ENCODE measurements at places on chromosomes 5 and 9.

GRCh38 chr5:141966963-141967333 is 2.0 kb upstream of the RNF14 start:
- DNase-seq, result no peak

DNA sequence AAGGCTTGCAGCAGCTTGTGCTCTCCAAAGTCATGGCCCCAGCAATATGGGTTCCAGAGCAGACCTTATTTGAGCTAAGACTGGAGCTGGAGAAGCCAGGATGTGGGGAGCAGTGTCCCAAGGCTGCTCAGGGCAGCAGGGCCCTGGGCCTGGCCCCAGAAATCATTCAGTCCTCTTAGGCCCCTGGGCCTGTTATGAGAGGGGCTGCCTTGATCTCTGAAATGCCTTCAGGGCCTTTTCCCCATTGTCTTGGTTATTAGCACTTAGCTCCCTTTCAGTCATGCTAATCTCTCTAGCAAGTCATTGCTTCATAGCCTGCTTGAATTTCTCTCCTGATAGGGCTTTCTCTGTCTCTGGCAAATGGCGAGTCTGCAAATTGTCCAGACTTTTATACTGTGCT is 9.1 kb downstream of the CATSPER3 start:
- no peak for DNase-seq

GRCh38 chr5:6660688-6661087 is 27.4 kb downstream of the SRD5A1 start:
- no peak for DNase-seq

GRCh38 chr5:111254613-111255012 is 30.4 kb downstream of the CAMK4 start:
- DNase-seq, result no peak

DNA sequence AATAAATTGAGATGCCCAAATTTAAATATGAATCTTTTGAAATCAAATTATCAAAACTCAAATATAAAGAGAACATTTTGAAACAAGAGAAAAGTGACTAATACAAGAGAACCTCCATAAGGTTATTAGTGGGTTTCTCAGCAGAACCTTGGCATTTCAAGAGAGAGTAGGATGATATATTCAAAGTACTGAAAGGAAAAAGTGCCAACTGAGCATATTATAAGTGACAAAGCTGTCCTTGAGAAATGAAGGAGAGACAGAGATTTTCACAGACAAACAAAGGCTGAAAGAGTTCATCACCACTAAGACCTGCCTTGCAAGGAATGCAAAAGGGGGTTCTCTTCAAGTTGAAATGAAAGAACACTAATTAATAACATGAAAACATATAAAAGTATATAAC is 366.0 kb downstream of the HINT1 start:
- no peak for DNase-seq

DNA sequence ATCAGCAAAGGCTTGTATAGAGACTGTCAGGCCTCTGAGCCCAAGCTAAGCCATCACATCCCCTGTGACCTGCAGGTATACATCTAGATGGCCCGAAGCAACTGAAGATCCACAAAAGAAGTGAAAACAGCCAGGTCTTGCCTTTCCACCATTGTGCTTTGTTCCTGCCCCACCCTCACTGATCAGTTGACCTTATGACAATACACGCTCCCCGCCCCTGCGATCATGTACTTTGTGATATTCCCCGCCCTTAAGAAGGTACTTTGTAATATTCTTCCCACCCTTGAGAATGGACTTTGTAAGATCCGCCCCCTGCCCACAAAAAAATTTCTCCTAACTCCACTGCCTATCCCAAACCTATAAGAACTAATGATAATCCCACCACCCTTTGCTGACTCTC is 18.6 kb upstream of the NPM1 start:
- no peak for DNase-seq

- DNase-seq, result no peak
Observed at GRCh38 chr9:1514776-1515363, 464.7 kb downstream of the DMRT2 start.

- no peak for DNase-seq
Observed at GRCh38 chr5:181171782-181172181, 24.4 kb downstream of the OR2V2 start.

DNA sequence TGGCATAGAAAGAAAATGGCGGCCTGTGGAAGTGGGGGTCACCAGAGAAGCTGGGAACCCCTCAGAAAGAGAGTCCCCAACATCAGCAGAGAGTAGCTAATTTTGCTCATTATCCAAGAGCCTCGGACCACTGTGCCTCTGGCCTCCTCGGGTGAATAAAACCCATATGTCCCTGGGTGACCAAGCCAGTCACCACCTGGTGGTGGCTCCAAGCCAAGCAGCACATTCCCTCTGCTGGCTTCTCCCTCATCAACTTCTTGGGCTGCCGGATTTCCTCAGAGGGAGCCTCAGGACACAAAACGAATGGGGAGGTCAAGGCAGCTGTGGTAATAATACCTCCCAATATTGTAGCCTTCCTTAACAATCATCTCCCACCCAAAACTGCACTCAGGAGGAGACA is 242.5 kb downstream of the NFIB start:
- no peak for DNase-seq

DNA sequence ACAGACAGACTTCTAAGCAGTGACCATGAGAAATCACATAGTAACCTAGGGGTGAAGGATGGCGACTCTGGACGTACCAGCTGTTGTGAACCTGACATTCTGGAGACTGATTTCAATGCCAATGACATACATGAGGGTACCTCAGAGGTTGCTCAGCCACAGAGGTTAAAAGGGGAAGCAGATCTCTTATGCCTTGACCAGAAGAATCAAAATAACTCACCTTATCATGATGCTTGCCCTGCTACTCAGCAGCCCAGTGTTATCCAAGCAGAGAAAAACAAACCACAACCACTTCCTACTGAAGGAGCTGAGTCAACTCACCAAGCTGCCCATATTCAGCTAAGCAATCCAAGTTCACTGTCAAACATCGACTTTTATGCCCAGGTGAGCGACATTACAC is 38.0 kb upstream of the CCDC152 start:
- no peak for DNase-seq

- DNase-seq, result no peak
Observed at GRCh38 chr9:115204904-115205453, 87.0 kb upstream of the TNC start.

DNA sequence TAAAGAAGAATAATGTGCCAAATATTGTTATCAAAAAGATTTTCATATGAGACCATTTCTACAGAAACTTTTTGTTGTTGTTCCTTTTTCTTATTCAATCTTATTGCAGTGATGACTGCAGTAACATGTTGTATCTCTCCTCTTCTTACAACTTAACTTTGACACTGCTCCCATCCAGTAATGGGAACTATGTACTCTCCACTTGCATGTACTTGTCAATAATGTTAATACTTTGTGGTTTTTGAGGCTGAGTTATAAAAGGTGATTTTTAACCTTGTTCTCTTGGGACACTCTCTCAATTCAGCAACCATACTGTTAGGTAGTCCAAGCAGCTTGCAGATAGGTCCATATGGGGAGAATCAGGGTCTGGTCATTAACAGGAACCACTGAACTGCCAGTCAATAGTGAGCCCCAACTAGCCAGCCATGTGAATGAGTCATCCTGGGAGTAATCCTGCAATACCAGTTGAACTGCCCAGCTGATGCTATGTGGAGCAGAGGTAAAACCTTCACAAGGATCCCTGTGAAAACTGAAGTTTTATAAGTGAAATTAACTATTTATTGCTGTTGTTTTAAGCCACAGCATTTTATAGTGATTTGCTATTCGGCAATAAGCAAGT is 199.6 kb upstream of the DAB2 start:
- DNase-seq, result no peak

GRCh38 chr9:264231-264630 is 49.6 kb downstream of the DOCK8 start:
- no peak for DNase-seq

DNA sequence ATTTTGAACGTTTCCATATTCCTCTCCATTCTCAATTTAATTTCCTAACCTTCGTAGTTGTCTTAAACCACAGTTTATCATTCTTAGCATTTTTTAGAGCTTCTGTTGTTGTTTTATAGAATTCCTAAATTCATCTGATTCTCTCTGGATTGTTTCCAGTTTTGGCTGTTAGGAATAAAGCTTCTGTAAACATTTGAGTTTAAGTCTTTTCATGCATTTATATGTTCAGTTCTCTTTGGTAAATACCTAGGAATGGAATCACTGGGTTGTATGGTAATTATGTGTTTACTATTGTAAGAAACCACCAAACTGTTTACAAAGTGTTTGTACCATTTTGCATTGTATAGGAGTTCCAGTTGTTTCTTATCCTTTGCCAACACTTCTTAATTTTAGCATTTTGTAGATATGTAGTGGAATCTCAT is 29.7 kb downstream of the GPR21 start:
- no peak for DNase-seq

DNA sequence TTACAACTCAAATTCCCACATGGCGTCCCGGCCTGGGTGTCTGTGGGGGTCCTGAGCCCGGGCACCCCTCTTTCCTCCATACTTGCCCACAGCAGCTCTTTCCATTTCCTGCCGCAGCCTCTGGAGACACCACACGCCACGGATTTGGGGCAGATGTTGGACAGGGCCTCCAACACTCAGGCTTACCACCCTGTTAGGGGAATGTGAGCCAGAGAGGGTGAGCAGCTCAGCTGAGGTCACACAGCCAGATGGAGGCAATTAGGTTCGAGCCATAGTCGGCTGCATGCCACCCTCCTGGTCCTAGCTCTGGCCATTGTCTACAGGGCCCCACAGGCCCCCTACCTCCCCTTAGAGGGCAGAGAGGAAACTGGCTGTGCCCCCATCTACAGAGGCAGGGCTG is 75.6 kb upstream of the STXBP1 start:
- no peak for DNase-seq

- DNase-seq, result no peak
Observed at GRCh38 chr5:98994611-98995010, 65.8 kb upstream of the CHD1 start.

DNA sequence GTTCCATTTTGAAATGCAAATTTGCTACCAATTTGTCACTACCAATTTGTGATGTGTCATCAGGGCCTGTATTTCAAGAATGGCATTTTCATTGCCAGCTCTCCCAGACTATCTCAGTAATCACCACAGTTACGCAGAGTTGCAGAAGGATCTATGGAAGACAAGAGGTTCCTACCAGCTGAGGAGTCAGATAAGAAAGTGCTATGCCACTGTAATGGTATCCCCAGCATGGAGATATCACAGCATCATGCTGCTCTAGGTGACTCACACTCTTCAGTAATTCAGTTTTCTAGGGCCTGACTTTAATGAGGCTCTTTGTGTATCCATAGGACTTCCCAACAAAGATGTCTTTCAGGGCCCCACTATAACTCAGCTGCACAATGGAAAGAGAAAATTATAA is 490.3 kb downstream of the ARHGEF28 start:
- no peak for DNase-seq

DNA sequence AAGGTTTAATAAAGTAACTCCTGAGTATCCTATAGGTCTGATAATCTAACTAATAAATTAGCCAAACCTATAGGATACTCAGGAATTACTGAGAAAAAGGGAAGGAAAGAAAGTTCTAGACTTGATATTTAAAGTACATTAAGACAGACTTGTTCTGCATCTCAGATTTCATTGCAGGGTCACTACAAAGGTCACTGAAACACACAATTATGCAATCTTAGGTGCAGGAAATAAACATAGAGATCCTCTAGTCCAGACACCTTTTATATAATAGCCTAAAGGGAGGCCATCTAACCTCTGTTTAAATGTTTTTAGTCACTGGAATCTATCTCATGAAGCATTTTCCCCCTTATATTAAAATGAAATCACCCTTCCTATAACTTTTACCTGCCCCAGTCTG is 1215.7 kb downstream of the MAT2B start:
- DNase-seq, result no peak

- no peak for DNase-seq
Observed at GRCh38 chr5:39117401-39117800, 43.2 kb upstream of the RICTOR start.

DNA sequence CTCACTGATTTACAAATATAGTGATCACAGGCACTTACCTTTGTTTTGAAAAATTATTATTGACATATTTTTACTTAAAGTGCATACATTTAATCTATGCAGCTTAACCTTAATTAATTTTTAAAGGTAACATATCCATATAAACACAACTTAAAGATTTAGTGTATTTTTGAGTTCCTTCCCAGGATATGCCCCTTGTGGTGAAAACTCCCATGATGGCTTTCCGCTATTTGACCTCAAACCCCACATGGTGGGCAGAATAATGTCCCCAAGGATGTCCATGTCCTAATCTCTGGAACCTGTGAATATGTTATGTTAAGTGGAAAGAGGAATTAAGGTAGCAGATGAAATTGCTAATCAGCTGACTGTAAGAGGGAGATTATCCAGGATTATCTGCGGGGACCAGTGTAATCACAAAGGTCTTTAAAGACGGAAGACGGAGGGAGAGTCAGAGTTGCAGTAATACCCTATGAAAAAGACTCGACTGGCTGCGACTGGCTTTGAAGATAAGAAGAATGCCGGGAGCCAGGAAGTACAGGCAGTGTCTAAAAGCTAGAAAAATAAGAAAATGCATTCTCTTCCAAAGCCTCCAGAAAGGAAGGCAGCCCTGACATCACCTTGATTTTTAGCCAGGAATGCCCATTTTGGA is 193.9 kb downstream of the ICE1 start:
- DNase-seq, result no peak

GRCh38 chr9:75914002-75914401 is 23.5 kb downstream of the PCSK5 start:
- no peak for DNase-seq

- DNase-seq, result no peak
Observed at GRCh38 chr5:91245871-91246270, 137.2 kb downstream of the ARRDC3 start.

DNA sequence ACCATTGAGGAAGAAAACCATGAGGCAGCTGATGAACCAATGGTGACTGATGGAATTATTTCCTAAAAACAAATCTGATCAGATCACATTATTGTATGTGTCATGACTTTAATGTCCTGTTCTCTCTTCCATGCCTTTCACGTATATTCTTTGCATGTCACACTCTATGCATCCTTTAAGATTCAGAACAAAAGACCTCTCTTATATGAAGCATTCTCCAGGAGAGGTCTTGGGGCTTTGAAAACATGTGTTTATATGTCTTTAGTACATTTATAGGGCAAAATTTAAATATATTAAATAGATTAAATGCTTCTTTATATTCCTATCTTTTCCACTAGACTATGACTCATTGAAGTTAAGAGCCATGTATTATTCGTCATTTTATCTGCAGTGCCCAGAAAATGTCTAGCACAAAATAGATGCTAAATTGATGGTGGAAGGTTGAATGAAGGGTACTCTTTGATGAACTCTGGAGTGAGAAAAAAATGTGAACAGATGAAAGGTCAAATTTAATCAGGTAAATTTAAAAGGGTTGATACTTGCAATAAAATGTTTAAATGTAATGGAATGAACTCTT is 196.3 kb downstream of the PSAT1 start:
- no peak for DNase-seq
